Ascending aorta (tissue), 2 donors: ENCODE measurements at places on chromosomes 3 and 15. TPM values are rescaled to one million over a fixed set of nuclear protein-coding genes. Genes with fewer than 3 reads are reported as not detected.

The GOLGA8H gene
- total RNA-seq = not detected

The ESYT3 gene
- total RNA-seq = not detected

The SLC22A14 gene
- total RNA-seq = not detected

- H3K4me3 ChIP-seq = no peak overlapping the region
- DNase-seq = no peak
- peaks cover 22% of the 10 kb centered on the region for H3K36me3 ChIP-seq
Measured at GRCh38 chr3:98518816-98519215, 3.9 kb downstream of the CLDND1 start.

GRCh38 chr3:143998266-143998665 is 26.6 kb downstream of the DIPK2A start:
- H3K27ac ChIP-seq = no peak overlapping the region
- no peaks in the 10 kb centered on the region for H3K27me3 ChIP-seq
- no peaks in the 10 kb centered on the region for H3K4me1 ChIP-seq
- no peak overlapping the region for H3K4me3 ChIP-seq
- DNase-seq = no peak

GRCh38 chr3:50815844-50816243 is 141.1 kb downstream of the DOCK3 start:
- H3K4me3 ChIP-seq = no peak overlapping the region
- DNase-seq = no peak
- no peak overlapping the region for H3K27ac ChIP-seq
- no peaks in the 10 kb centered on the region for H3K4me1 ChIP-seq
- H3K36me3 ChIP-seq = no peaks in the 10 kb centered on the region
- H3K27me3 ChIP-seq = no peaks in the 10 kb centered on the region

DNA sequence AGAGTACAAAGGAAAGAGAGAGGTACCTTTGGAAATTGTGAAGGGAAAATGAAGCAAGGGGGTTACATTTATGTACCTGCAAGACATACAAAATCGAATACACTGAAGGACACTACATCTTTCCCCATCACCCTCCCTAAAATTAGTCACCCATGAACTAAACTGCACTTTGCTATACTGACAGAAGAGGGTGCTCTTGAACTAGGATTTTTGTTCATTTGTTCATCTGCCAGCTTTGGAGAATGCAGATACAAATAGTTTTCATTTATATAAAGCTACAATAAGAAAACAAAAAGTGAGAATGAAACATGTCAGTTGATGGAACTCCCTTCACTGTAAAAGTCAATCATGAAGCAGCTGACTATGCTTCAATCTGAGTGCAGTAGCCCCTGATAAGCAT is 55.7 kb downstream of the PCCB start:
- no peaks in the 10 kb centered on the region for H3K27me3 ChIP-seq
- H3K36me3 ChIP-seq = peaks cover 9% of the 10 kb centered on the region
- no peak overlapping the region for H3K4me3 ChIP-seq
- no peaks in the 10 kb centered on the region for H3K4me1 ChIP-seq
- H3K27ac ChIP-seq = no peak overlapping the region
- no peak for DNase-seq

DNA sequence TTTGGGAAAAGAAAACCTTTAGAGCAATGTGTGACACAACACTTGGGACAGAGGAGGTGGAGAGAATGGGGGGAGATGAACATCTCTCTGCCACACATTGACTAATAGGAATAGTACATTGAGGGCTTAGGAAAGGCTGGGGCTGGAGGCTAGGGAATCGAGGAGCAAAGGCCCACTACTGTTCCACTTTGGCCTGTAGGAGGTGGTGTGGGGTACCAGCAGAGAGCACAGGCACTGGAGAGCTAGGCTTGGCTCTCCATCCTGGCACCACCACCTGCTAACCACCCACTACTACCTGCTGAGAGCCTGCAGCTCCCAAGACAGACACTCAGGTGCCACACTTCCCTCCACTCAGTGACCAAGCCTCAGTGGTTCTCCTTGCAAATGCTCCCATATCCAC is 19.4 kb downstream of the CCDC32 start:
- no peak for DNase-seq
- H3K4me3 ChIP-seq = no peak overlapping the region
- H3K4me1 ChIP-seq = peaks cover 2% of the 10 kb centered on the region
- H3K27me3 ChIP-seq = no peaks in the 10 kb centered on the region
- peaks cover 4% of the 10 kb centered on the region for H3K36me3 ChIP-seq
- no peak overlapping the region for H3K27ac ChIP-seq

DNA sequence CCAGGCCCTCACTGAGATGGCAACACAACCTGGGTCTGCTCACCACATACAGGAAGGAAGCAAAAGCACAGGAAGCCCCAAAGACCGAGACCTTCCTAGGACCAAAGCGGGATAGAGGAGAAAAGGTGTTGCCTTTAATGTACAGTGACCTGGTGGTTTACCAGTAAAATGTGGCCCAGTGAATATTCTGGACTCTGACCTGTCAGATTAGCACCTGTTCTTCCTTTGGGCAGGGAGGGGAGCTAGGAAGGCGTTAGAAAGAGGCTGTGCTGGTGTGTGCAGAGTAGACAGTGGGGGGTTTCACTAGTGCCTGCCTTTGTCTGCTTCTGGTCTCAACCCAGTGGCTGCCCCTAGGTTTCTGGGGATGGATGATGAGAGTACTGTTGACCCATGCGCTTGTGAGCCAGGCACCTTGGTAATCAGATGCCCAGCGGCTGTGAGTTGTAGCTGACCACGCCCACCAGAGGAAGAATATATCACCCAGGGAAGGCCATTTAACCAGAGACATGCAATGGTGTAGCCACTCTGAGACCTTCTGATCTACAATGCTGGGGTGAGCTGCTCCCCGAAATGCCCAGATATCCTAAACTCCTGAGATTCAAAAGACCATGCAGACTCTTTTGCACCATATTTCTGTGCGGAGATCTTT is 90.1 kb upstream of the NEO1 start:
- H3K4me3 ChIP-seq = no peak overlapping the region
- DNase-seq = no peak
- no peaks in the 10 kb centered on the region for H3K36me3 ChIP-seq
- no peaks in the 10 kb centered on the region for H3K27me3 ChIP-seq
- no peak overlapping the region for H3K27ac ChIP-seq

DNA sequence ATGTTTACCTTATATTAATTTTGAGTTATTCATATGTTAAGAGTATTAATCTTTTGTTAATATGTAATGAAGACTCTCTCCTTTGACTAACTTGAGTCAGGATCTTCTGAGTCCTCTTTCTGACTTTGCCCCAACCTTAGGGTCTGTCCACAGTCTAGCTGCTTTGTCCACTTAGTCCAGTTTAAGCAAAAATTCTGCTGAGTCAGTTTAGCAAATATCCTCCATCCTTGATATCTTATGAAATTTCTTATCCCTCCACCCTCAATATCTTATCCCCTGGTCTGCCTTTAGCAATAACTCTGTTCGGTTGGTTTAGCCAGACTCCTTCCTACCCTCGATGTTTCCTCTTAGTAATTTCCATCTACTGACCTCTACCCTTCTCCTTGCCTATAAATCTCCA is 91.7 kb downstream of the DIPK2A start:
- H3K27me3 ChIP-seq = no peaks in the 10 kb centered on the region
- H3K27ac ChIP-seq = no peak overlapping the region
- H3K4me3 ChIP-seq = no peak overlapping the region
- no peak for DNase-seq
- H3K36me3 ChIP-seq = no peaks in the 10 kb centered on the region
- H3K4me1 ChIP-seq = no peaks in the 10 kb centered on the region

GRCh38 chr3:15810702-15811101 is 12.9 kb upstream of the ANKRD28 start:
- no peaks in the 10 kb centered on the region for H3K36me3 ChIP-seq
- no peak overlapping the region for H3K27ac ChIP-seq
- H3K4me3 ChIP-seq = no peak overlapping the region
- DNase-seq = no peak
- peaks cover 6% of the 10 kb centered on the region for H3K4me1 ChIP-seq

DNA sequence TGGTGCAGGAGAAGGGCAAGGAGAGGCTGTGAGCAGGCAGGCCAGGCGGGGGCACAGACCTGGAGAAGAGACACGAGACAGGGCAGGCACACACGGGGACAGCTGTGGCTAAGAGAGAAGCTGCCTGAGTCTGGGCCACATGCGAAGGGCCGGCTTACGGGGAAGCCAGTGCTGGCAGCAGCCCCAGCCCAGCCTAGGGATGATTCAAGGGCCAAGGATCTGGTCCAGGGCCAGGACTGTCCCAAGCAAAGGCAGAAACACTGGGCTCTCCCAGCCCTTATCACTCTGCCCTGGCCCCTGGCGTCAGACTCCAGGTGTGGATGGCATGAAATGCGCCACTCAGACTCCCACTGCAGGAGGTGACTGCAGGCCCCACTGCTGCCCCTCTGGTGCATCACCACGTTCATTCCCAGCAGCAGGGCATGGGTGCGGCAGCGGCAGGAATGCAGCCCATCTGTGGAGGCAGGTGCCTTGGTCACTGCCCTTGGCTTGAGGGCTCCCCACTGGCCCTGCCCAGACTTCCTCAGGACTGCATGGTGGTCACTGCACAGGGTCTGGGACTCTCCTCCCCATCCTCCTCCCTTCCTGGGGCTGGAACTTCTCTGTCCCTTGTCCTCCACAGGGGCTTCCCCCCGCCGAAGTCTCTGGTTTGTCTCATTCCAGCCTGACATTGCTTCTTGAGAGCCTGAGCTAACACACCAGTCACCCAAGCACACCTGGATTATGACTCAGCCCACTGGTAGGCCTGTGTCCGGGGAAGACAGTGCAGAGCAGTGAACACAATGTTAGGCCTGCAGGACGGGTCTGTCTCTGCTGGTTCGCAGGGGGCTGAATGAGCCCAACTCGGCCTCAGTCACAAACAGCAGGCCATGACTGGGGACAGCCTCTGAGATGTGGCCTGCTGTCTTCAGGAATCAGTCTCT is 69.3 kb downstream of the TBC1D2B start:
- H3K4me1 ChIP-seq = peaks cover 35% of the 10 kb centered on the region
- no peak overlapping the region for H3K27ac ChIP-seq
- no peak for DNase-seq
- no peak overlapping the region for H3K4me3 ChIP-seq
- peaks cover 44% of the 10 kb centered on the region for H3K36me3 ChIP-seq

DNA sequence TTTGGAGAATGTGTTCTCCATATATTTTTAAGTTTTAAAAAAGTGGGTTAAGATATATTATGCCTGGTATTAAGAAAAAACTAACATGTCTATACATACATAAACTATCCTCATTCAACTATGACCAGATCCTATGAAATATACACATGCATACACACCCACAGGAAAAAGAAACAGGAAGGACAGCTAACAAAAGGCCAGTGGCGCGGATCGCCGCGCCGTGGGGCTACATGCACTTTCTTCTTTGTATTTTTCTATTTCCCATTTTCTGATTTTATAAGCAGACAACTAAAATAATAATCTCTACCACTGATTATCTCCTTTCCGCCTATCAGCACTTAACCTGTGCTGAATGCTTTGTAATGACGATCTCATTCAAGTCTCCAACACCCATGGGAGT is 160.1 kb downstream of the OR4M2 start:
- H3K4me3 ChIP-seq = no peak overlapping the region
- H3K27ac ChIP-seq = no peak overlapping the region
- H3K36me3 ChIP-seq = no peaks in the 10 kb centered on the region
- H3K27me3 ChIP-seq = no peaks in the 10 kb centered on the region

GRCh38 chr3:182947888-182948287 is 32.5 kb downstream of the DCUN1D1 start:
- no peaks in the 10 kb centered on the region for H3K27me3 ChIP-seq
- H3K27ac ChIP-seq = no peak overlapping the region
- H3K36me3 ChIP-seq = peaks cover 30% of the 10 kb centered on the region
- no peak overlapping the region for H3K4me3 ChIP-seq
- no peaks in the 10 kb centered on the region for H3K4me1 ChIP-seq

- peaks cover 15% of the 10 kb centered on the region for H3K4me1 ChIP-seq
- H3K36me3 ChIP-seq = peaks cover 18% of the 10 kb centered on the region
- DNase-seq = no peak
Measured at GRCh38 chr15:44711743-44712345, 527 bp downstream of the B2M start.

DNA sequence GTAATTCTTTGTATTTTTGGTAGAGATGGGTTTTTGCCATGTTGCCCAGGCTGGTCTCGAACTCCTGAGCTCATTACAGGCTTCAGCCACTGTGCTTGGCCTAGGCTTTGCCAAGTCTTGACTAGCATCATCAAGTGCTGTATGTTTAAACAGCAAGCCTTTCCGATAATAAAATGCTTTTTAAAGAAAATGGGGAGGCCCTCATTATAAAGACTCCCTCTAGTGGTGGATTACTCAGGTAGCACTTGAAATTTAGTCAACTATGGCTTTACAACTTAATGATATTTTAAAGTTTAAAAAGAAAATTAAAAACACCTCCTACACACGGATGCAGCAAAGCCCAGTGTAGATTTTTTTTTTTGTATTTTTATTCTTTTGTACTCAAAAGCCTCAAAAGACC is 213.6 kb downstream of the GAP43 start:
- H3K27me3 ChIP-seq = no peaks in the 10 kb centered on the region
- no peak overlapping the region for H3K27ac ChIP-seq
- no peak overlapping the region for H3K4me3 ChIP-seq
- H3K4me1 ChIP-seq = no peaks in the 10 kb centered on the region
- no peaks in the 10 kb centered on the region for H3K36me3 ChIP-seq

DNA sequence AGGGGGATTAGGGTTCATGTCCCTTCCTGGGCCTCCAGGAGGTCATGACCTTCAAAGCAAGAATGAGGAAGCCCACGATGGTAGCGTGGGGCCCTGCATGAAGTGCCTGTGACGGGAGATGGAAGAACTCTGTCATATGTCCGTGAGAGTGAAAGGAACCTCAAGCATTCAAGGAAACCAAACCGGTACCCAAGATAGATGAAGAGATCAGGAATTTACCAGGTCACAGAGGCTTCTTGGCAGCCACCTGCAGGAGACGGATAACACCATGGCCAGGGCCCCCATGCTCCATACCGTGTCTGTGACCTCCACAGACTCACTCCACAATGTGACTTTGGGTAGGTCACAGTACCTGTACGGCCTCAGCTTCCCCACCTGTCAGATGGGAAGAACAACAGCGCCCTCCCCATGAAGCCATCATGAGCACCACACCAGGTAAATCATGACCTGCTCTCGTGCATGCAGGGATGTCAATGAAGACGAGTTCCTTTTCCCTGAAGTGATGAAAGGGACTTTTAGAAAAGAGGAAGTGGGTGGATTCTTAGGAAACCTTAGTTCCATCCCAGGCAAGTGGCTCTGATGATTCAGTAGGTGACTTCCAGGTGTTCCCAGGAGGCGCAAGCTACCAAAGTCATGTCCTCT is 23.3 kb upstream of the CYP11A1 start:
- H3K4me1 ChIP-seq = no peaks in the 10 kb centered on the region
- no peaks in the 10 kb centered on the region for H3K27me3 ChIP-seq
- no peak for DNase-seq
- no peak overlapping the region for H3K27ac ChIP-seq
